ENCODE measurements at places on chromosomes 2 and 18.

DNA sequence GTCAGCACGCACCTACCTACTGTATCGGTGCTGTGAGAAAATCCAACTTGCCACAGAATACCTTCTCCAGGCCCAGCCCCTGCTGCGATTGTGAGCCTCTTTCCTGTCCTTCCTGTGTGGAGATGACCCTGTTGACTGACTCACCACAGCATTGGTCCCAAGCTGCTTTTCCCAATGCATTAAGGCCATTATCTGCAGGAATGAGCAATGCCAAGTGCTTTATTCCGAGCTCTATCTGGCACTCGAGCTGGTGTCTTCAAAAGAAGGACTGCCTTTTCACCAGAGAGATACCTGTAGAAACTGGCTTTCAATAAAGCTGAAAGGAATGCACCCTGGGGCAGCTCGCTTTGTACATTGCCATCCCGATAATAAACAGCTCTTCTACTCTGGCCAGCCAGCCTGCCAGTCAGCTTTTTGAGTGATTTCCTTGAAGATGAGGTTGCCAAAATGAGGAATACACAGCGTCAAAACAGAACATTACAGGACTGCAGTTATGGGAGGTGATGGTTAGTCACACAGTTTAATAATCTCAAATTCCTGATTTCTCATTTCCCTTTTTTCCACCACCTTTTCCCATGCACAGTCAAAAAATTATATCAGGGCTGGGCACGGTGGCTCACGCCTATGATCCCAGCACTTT is 8.3 kb upstream of the RNF103 start:
- DNase-seq: no peak

DNA sequence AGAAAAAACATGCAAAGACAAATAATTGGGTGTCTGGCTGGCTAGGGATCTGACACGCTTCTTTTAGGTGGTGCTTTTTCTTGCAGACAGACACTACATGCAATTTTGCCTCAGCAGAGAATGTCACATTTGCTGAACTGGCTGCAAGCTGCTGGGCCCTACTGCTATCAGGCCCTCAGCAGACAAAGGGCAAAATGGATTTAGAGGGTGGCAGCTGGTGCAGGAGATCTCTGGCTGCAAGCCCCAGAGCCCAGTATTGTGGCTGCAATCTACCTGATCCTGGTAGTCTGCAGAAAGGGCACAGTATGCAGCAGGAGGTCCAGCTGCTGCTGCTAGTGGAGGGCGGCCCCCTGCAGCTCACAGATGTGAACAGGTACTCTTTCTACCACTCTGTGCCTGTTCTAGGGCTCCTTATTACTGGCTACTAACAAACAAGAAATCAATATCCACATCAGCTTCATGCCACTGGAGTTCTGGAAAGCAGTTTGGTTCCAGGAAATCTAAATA is 796.7 kb upstream of the CELF4 start:
- DNase-seq: no peak

DNA sequence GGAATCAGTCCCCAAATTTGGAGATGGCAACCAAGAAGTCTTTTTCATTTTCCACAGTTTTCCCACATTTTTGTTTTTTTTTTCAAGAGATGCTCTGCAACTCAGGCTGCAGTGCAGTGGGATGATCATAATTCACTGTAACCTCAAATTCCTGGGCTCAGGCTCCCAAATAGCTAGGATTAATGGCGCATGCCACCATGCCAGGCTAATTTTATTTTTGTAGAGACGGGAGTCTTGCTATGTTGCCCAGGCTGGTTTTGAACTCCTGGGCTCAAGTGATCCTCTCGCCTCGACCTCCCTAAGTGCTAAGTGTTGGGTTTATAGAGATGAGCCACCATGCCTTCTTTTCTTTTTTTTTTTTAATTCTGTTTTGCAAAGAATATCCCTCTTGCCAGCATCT is 35.2 kb downstream of the PCBP1 start:
- DNase-seq: no peak

- no peak for DNase-seq
Observed at GRCh38 chr2:5041501-5041900, 650.7 kb upstream of the SOX11 start.

GRCh38 chr2:179335732-179336131 is 71.1 kb upstream of the SESTD1 start:
- no peak for DNase-seq

DNA sequence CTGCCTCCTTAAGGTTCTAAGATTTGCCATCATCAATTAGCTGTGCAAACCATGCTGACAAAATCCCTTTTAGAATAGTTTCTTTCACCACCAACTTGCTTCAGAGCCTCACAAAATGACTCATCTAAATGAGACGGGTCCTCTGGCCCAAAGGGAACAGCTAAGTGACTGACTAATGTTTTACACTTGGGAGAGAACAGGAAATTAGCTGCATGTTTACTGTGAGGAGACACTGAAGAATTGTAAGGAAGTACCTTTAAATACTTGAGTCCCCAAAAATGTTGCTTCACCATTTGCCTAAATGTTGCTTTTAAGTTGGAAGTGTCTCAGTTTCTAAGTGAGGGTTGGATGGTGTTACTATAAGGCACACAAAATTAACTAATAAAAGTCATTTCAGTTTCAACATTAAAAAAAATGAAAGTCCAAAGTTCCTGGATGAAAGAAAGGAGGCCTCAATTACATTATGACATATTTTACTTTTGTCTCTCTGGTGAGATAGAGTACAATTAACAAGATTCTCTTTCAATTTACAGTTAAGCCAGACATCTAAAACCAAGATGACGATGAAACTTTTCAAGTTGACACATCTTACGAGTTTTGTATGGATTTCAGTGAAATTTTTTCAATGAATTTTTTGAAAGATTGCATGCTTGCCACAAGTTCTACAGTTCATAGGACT is 229.1 kb upstream of the FN1 start:
- no peak for DNase-seq

- no peak for DNase-seq
Observed at GRCh38 chr2:230677201-230677946, 35.3 kb upstream of the CAB39 start.

DNA sequence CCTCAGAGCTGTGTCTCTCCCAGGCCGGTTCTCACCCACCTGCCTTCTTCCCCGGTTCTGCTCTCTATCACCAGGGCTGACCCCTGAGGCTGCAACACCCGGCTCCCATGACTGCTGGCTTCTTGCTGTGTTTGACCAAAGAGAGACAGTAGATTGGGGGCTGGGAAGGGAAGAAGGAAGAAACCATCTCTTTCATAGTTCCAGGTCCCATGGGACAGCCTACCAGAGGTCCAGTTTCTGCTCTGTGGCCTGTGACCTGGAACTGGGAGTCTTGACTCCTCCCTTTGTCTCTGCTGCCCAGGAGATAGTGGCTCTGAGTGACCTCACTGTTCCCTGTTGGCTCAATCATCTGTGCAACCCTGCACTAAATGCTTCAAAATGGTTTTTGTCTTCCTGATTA is 38.1 kb downstream of the ALPK2 start:
- no peak for DNase-seq

- no peak for DNase-seq
Observed at GRCh38 chr2:171958475-171958874, 36.2 kb downstream of the HAT1 start.

GRCh38 chr2:126893606-126894005 is 5.1 kb upstream of the TEX51 start:
- no peak for DNase-seq

DNA sequence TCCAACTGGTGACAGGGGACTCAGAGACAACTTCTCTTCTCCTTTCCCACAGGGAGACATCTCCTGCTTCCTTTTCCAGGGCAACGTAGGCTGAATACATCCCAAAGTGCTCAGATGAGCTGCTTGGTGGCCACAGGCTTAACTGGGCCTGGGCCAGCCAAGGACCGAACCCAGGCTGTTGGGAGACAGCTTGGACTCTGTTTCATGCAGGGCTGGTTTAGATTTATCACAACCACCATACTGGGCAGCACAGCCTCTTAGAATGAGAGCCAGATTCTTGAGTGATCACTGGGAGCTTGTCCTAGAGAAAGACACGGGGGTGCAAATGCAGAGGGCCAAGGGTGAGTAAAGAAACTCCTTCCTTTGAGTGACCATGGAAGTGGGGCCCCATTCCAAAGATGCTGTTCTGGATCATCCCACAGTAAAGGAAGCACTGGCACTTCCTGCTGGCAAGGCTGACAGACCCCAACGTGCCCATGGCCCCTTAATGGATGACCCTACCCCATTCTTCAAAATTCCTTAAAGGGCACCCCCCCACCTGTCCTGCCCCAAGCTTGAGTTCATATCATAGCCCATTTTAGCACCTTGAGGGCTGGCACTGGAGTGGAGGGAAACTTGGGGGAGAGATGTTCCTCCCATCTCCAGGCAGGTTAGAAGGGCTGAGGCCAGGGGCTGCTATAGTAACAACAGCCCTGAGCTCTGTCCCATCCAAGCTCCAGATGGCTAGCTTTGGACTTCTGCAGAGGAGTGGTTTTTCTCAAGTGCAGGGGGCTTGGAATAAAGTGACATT is 84.1 kb downstream of the CAPN13 start:
- DNase-seq: no peak

DNA sequence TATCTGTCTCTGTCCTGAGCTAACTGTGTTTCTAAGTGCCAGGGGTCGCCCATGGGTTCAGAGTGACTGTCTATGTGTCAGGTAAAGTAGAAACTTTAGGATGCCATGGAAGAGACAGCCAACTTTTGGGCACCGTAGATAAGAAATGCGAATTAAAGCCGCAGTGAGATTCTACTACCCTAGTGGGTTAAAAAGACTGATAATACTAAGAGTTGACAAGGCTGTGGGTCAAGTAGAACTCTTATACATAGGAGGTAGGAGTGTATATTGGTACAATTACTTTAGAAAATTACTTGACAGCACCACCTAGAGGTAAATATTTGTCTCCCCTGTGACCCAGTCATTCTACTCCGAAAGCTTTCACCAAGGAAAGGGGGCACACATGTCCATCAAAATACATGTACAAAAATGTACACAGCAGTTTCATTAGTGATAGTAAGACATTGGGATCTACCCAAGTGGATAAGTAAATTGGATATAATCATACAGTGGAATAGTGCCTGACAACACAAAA is 371.3 kb downstream of the SLC4A3 start:
- no peak for DNase-seq

DNA sequence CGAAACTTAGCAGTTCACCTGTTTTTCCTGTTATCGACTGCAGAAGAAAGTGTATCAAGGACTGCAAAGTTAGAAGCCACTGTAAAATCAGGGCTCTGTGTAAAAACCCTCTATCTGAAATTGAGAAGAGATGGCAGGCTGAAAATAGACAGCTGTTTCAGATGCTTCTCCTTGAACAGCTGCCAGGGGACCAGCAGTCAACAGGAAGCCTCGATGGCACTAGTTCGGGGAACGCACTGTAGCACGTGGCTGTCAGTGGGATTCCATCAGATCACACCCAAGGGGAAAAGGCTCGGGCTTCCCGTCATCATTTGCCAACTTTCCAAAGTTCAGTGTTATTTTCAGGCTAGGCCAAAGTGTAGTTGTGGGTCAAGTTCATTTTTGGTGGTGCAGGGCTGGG is 316.9 kb downstream of the TXNL1 start:
- no peak for DNase-seq
